ENCODE measurements at places on chromosomes 6 and 20.

GRCh38 chr6:40965046-40965445 lies 74.0 kb downstream of the UNC5CL start:
- DNase-seq, result no peak

- DNase-seq, result no peak
Measured at GRCh38 chr6:138230759-138231380, 12.6 kb upstream of the PBOV1 start.

- no peak for DNase-seq
Measured at GRCh38 chr6:157061770-157062594, 261.3 kb downstream of the TMEM242 start.

GRCh38 chr6:63764318-63764916 lies 128.8 kb downstream of the PHF3 start:
- no peak for DNase-seq

- no peak for DNase-seq
Measured at GRCh38 chr6:151658091-151658490, 149.4 kb upstream of the ESR1 start.

DNA sequence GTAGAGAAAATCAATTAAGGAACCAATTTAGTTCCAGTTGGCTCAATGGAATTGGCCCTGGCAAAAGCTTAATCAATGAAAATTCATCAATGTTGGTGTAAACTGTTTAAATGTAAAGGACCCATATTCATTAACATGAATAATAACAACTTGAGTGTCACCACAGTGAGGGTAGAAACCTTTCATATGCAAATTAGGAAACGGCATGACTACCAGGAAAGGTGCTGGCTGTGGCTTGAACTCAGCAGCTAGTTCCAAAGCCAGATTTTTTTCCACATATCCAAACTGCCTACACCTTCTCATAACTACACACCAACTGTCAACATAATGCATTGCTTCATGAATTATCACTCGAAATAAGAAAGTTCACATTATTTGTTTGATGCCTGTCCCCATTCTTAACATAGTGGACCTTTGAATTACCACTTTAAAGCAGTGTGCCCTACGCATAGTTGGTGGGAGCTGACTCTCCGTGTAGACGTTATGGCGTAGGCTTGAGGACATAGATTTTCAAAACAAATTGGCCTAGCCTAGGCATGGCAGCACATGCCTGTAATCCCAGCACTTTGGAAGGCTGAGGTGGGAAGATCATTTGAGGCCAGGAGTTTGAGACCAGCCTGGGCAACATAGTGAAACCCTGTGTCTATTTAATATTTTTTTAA lies 19.7 kb downstream of the PBOV1 start:
- DNase-seq, result no peak

GRCh38 chr6:137641474-137642077 lies 147.4 kb upstream of the OLIG3 start:
- DNase-seq, result no peak

GRCh38 chr20:41061155-41061554 lies 32.5 kb downstream of the TOP1 start:
- no peak for DNase-seq

DNA sequence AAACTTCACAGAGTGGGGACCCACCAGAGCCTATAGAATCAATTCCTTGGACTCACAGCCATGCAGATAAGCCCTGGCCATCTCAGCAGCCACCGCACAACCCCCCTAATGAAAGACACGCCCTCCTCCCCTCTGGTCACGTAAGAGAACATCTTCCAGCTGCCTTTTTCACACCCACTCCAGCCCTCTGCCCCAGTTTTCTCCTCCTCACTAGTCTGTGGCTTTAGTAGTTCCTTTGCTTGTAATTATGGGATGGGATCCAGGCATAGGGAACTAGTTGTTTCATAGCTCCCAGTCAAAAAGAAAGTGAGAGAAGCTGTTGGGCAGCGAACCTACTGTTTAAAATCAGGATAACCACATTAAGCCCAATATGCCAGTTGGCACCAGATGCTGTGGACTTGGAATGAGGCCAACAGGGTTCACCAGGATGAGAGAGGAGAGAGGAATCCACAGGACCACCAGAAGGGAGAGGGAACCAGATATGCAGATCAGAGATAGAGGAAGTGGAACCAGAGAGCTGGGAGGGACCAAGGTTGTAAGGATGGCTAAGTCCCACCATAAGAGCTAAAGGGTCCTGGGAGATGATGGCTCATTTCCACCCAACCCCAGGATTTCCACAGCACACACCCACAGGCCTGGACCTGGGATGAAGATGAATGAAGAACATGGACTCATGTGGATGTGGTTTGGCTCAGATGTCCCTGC lies 9.0 kb upstream of the BTN3A1 start:
- no peak for DNase-seq

Data from GOT3 (cell line).